Activated T-cell treated with anti-CD3 and anti-CD28 coated beads, Interleukin-2, amount 50 U/mL, for 4 hours (primary cell): ENCODE measurements at places on chromosomes 4 and X.

DNA sequence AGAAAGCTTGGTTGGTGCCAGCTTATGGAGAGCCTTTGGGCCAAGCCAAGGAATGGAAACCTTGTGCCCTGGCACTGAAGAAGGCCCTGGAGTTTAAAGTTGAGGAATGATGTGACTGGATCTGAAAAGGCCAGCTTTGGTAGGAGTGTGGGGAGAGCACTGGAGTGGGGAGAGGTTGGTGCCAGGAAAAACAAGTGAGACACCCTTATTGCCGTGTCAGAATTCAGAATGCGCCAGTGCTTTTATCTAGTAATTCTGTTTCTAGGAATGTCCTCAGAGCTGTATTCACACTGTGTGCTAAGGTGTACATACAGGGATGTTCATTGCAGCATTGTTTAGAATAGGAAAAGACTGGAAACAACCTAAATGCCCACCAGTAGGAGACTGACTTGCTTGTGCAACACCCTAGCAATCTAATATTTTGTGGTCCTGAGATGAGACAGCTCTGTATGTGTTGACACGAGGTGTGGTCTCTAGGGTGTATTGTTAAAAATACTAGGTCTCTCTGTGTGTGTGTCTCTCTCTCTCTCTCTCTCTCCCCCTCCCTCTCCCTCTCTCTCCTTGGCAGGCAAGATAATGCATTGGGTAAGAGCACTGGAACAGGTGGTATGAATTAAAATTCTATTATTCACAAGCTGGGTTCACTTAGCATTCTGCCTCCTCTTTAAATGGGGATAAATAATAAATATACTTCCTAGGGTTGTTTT, 107.8 kb downstream of the GATB start:
- DNase-seq: no peak

DNA sequence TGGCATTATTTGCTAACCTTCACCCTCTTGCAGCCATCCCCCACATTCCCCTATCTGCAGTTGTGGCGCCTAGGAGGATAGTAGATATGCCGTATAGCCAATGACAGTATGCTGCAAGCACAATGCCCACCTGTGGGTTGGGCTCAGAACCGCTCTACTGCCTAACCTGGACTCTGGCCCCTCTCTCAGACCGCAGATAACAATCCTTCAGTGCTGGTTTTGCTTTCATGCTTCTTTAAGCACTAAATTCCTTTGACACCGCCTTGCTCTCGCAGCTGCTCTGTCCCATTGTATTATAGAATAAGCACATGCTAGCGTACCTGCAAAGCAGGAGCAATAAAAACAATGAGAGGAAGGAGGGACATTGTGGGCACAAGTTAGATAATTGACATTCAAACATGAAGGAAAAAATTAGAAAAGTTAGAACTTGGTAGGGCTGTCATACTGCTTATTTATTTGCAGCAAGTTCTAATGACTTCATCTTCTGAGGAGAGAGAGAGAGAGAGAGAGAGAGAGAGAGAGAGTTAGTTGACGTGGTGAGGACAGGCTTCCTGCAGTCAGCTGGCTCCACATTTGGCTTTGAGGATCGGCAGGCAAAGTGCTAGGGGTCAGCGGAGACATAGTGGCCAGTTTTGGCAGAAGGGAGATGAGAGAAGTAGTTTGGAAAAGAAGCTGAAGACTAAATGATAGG, 55.8 kb downstream of the WWC2 start:
- DNase-seq: no peak

- DNase-seq: no peak
These were observed 123.2 kb downstream of the BMPR1B start for GRCh38 chr4:94880956-94881355.

DNA sequence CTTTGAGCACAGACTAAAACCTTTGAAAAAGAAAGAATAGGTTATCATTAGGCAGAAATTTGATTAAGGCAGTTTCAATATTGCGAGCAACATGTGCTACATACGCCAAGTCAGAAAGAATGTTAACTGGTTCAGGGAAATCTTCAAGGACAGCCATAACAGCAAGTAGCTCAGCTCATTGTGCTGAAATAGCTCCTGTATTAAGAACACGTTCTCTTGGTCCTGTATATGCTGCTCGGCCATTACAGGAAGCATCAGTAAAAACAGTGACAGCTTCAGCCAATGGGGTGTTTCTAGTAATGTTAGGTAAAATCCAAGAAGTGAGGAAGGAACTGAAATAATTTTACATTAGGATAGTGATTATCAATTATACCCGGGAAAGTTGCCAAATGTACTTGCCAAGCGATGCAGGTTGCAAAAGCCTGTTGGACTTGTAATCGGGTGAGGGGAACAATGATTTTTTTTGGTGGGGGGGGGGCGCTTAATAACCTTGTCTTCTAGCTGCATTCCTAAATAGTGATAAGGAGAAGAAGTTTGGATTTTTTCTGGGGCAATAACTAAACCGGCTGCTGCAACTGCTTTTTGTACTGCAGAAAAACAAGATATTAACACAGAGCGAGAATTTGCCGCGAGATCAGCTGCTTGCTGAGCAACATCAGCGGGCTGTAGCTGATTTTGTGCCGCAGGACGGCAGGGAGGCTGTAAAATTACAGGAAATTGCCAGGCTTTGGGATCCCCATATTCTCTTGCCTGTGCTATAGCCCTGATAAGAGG, 49.4 kb upstream of the RASSF6 start:
- DNase-seq: no peak

DNA sequence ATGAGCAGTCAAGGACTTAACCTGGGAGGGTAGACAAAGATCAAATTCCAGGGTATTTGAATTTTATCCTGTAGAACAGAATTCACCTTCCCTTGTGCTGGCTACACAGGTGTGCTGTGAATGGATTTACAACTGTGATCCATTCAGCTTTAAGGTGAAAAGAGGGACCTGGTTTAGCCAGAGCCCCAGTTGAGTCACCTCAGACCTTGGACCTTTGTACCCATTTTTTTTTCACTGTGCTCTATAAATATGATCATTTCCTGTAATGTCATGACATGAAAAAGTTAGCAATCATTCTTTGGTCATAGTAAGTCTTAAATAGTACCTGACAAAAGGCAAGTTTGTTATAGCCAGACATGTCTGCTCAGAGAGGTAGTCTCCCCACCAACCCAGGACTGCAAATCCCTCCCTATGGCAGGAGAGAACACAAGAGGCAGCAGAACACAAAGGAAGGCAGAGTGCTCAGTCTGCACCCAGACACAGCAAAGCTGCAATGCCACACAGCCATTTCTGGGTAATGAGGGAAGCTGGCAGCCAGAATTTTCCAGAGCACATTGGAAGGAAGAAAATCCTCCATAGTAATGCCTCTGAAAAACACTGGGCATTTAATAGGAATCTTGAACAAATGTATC, 77.9 kb downstream of the CXXC4 start:
- DNase-seq: no peak
